ENCODE measurements at places on chromosomes 2 and 18. TPM values are rescaled to one million over a fixed set of nuclear protein-coding genes. Genes with fewer than 3 reads are reported as not detected.

NXPH2 gene
- 0.76 TPM for polyA plus RNA-seq

C2orf80 gene
- not detected for polyA plus RNA-seq

DLGAP1 gene
- polyA plus RNA-seq: not detected

BMP10 gene
- not detected for polyA plus RNA-seq

GPR39 gene
- 15.6 TPM for polyA plus RNA-seq

ELP2 gene
- polyA plus RNA-seq: 42.9 TPM

ZNF532 gene
- 38.4 TPM for polyA plus RNA-seq

QPCT gene
- 4.0 TPM for polyA plus RNA-seq

MARCHF4 gene
- 1.5 TPM for polyA plus RNA-seq

DGKD gene
- 6.3 TPM for polyA plus RNA-seq
